A673 (cell line): ENCODE measurements at places on chromosomes 7 and 10. TPM values are rescaled to one million over a fixed set of nuclear protein-coding genes. Genes with fewer than 3 reads are reported as not detected.
A peak's percentile ranks its signal among the peaks of the same experiment; 100 is the strongest.

The TMEM248 gene
- 77.0 and 78.8 TPM in 2 replicates for total RNA-seq

The NODAL gene
- not detected in 2 replicates for total RNA-seq

The ZNF33A gene
- 20.6 and 21.9 TPM in 2 replicates for total RNA-seq

The SLC18A2 gene
- 0.06 TPM in 1 of 2 replicates, not detected in the other for total RNA-seq

The MRPS16 gene
- 150 and 164 TPM in 2 replicates for total RNA-seq

The OR6V1 gene
- total RNA-seq: not detected in 2 replicates

The ELMO1 gene
- total RNA-seq: 0.33 TPM in 1 of 2 replicates, not detected in the other

DNA sequence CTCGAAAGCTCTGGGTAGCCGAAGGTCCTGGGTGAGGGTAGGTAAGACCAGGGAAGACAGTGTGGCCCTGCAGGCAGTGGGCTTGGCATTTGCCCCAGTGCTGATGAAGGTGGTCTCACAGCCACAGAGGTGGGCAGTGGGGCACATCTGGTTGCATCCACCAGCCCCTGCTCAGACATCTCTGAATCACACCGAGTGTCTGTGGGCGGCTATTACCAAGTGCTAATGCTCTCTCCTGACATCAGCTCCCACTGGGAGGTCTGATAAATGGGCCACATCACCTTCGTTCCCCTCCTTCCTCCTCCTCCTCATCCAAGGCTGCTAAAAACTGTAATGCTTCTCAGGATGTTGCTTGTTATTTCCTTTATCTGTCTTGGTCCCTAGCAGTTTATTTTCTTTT lies 330.9 kb upstream of the COBL start:
- H3K4me3 ChIP-seq: no peak overlapping the region
- DNase-seq: no peak
- no peaks in the 10 kb centered on the region for H3K4me1 ChIP-seq
- H3K27me3 ChIP-seq: no peaks in the 10 kb centered on the region
- H3K36me3 ChIP-seq: no peaks in the 10 kb centered on the region
- H3K27ac ChIP-seq: no peak overlapping the region

GRCh38 chr7:119935418-119936025 lies 337.5 kb upstream of the KCND2 start:
- H3K4me3 ChIP-seq: no peak overlapping the region
- no peaks in the 10 kb centered on the region for H3K4me1 ChIP-seq
- H3K27me3 ChIP-seq: no peaks in the 10 kb centered on the region
- H3K27ac ChIP-seq: no peak overlapping the region
- H3K36me3 ChIP-seq: no peaks in the 10 kb centered on the region

DNA sequence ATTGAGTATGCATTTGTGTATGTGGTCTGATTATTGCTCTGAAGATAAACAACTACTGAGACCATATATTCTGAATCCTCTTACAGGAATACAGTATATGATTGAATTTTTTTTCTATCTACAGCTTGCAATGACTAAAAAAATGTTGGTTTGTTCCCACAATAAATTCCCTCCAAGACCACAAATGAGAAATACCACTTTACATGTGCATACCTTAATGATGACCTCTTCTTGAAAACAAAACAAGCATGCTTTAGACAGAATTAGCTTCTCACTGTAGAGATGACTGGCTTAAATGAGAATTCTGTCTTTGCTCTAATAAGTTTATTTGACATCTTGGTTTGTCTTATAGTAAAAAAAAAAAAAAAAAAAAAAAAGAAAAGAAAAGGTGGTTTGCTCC lies 241.5 kb downstream of the PCDH15 start:
- no peak overlapping the region for H3K27ac ChIP-seq
- H3K4me1 ChIP-seq: no peaks in the 10 kb centered on the region
- H3K36me3 ChIP-seq: no peaks in the 10 kb centered on the region
- no peaks in the 10 kb centered on the region for H3K27me3 ChIP-seq
- DNase-seq: no peak
- H3K4me3 ChIP-seq: no peak overlapping the region

- DNase-seq: no peak
- H3K4me3 ChIP-seq: no peak overlapping the region
- no peak overlapping the region for H3K27ac ChIP-seq
Measured at GRCh38 chr7:112566442-112567324, 85.9 kb downstream of the LSMEM1 start.

- DNase-seq: no peak
- H3K4me3 ChIP-seq: no peak overlapping the region
- H3K27me3 ChIP-seq: no peaks in the 10 kb centered on the region
- no peak overlapping the region for H3K27ac ChIP-seq
- H3K36me3 ChIP-seq: no peaks in the 10 kb centered on the region
- H3K4me1 ChIP-seq: no peaks in the 10 kb centered on the region
Measured at GRCh38 chr10:70950037-70950436, 61.7 kb upstream of the PCBD1 start.

DNA sequence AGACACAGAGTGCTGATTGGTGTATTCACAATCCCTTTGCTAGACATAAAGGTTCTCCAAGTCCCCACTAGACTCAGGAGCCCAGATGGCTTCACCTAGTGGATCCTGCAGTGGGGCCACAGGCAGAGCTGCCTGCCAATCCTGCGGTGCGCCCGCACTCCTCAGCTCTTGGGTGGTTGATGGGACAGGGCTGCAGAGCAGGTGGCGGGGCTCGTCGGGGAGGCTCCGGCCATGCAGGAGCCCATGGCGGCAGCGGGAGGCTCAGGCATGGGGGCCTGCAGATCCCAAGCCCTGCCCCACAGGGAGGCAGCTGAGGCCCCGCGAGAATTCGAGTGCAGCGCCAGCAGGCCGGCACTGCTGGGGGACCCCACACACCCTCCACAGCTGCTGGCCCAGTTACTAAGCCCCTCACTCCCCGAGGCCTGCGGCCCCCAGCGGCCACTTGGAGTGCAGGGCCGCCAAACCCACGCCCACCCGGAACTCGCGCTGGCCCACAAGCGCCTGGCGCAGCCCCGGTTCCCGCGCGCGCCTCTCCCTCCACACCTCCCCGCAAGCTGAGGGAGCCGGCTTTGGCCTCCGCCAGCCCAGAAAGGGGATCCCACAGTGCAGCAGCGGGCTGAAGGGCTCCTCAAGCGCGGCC lies 7.7 kb upstream of the BET1 start:
- no peak overlapping the region for H3K4me3 ChIP-seq
- H3K36me3 ChIP-seq: no peaks in the 10 kb centered on the region
- H3K27me3 ChIP-seq: no peaks in the 10 kb centered on the region
- DNase-seq: no peak
- H3K27ac ChIP-seq: no peak overlapping the region

DNA sequence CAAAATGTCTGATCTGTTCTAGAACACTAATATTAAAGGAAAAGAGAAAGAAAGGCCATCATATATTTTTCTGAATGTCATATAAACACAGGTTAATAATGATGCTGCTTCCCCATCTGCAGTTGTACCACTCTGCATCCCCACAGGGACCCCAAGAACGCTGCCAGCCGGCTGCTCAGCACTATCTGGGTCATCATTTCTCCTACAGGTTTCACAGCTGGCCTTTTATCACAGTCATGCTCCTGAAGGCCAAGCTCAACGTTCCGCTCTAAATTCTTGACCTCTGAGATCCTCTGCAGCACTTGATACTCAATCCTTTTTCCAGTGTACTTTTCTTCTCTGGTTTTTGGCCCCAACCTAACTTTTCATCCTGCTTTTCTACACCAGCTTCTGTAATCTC lies 4.8 kb downstream of the IDI1 start:
- peaks cover 20% of the 10 kb centered on the region for H3K4me1 ChIP-seq
- peak overlapping the region; percentile 34 for H3K27ac ChIP-seq
- no peaks in the 10 kb centered on the region for H3K27me3 ChIP-seq
- peak overlapping the region; percentile 38 for H3K4me3 ChIP-seq
- no peak for DNase-seq

GRCh38 chr10:1187151-1187854 lies 131.1 kb downstream of the WDR37 start:
- no peak for DNase-seq
- peaks cover 70% of the 10 kb centered on the region for H3K27me3 ChIP-seq
- H3K4me3 ChIP-seq: no peak overlapping the region
- no peak overlapping the region for H3K27ac ChIP-seq
- H3K36me3 ChIP-seq: no peaks in the 10 kb centered on the region

GRCh38 chr7:18401757-18402156 lies 93.8 kb upstream of the HDAC9 start:
- no peaks in the 10 kb centered on the region for H3K4me1 ChIP-seq
- H3K36me3 ChIP-seq: no peaks in the 10 kb centered on the region
- DNase-seq: no peak
- H3K27ac ChIP-seq: no peak overlapping the region
- H3K4me3 ChIP-seq: no peak overlapping the region
- H3K27me3 ChIP-seq: no peaks in the 10 kb centered on the region
